A549 treated with RU486 at 1 μM for 4 hours (cell line): ENCODE measurements at places on chromosomes 16 and 17. TPM values are rescaled to one million over a fixed set of nuclear protein-coding genes. Genes with fewer than 3 reads are reported as not detected.

The THAP11 gene
- total RNA-seq = 27.0 to 43.3 TPM (median 40.3 TPM) in 5 replicates

The WFIKKN2 gene
- total RNA-seq = 0.03 to 0.07 TPM in 2 of 5 replicates, not detected in the others

The ALDH3A1 gene
- 783 to 1,160 TPM (median 824 TPM) in 5 replicates for total RNA-seq

The MT1M gene
- total RNA-seq = not detected in 5 replicates

The SMCR8 gene
- total RNA-seq = 15.4 to 16.8 TPM (median 16.2 TPM) in 5 replicates

The SDK2 gene
- total RNA-seq = 0.24 to 0.44 TPM (median 0.33 TPM) in 5 replicates

The HASPIN gene
- total RNA-seq = 13.7 to 16.9 TPM (median 13.9 TPM) in 5 replicates

The USP43 gene
- total RNA-seq = 3.8 to 5.2 TPM (median 4.0 TPM) in 5 replicates

The SULT1A3 gene
- 5.1 to 10.6 TPM (median 7.9 TPM) in 5 replicates for total RNA-seq

The SLC12A3 gene
- total RNA-seq = not detected in 5 replicates

The IGSF6 gene
- not detected in 5 replicates for total RNA-seq

The CLDN7 gene
- total RNA-seq = 0.57 to 1.5 TPM (median 0.71 TPM) in 5 replicates

The CDRT15L2 gene
- total RNA-seq = not detected in 5 replicates

The LCMT1 gene
- total RNA-seq = 38.2 to 44.0 TPM (median 40.8 TPM) in 5 replicates
